CD8-positive, alpha-beta memory T cell (primary cell): ENCODE measurements at places on chromosomes 1 and 21.

DNA sequence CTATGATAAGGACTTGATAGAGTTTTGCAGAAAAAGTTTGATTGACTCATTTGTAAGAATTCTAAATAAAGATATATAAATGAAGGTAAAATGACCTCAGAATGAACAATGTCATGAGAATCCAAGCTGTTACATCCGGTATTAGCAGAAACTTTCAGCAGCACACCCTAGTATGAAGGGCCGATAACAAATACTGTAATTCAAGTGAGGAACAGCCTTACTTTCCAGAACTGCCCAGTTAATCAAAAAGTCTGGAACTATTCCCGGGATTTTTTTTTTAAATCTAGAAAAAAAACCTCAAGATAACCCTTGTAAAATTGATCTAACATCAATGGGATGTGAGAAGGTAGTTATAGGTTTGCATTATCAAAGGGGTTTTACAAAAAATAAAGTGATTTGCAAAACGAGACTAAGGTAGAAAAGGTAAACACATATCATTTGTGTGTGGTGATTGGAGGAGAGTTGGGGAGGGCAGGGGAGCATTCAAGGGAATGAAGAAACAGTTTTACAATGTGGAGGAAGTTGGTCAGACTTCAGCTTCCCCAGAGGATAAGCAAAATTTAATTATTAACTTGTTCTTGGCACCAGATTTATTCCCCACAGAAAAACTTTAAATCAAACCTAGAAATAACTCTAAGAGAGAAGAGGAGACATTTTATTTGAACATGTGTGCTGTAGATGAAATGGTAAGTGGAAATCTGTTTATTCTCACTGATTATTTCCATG is 75.9 kb upstream of the VCAM1 start:
- DNase-seq: no peak

- DNase-seq: no peak
Measured at GRCh38 chr1:202286622-202287097, 55.1 kb downstream of the UBE2T start.

GRCh38 chr1:150362721-150363425 is 1.1 kb upstream of the RPRD2 start:
- DNase-seq: no peak

DNA sequence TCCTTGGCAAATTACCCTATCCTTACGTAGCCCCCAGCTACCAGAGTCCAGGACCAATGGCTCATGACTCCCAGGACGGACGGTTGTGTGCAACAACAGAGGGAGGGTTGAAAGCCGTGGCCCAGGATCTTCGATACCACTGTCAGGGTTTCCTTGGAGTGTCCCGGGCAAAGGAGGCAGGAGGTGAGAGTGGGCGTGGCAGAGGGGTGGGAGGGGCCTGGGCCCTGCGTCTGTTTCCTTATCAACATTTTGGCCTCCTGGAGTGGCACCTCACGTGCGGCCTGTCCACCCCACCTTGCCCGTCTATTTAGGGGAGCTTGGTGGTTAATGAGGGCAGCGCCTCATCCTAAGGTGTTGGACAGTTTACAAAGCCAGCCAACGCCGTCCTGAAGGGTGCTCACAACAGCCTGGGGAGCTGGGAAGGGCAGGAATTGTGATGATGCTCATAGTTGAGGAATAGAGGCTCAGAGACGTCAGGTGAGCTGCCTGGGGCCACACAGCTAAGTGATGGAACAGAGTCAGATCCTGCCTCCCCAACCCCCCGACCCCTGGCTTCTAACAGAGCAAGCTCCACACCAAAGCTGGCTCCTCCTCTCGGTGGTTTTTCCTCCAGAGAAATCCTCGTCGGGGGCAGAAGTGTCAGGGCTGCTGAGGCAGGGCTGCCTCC is 17.4 kb upstream of the ARHGEF10L start:
- DNase-seq: no peak

- DNase-seq: no peak
Measured at GRCh38 chr21:39353295-39353694, 4.4 kb upstream of the HMGN1 start.

DNA sequence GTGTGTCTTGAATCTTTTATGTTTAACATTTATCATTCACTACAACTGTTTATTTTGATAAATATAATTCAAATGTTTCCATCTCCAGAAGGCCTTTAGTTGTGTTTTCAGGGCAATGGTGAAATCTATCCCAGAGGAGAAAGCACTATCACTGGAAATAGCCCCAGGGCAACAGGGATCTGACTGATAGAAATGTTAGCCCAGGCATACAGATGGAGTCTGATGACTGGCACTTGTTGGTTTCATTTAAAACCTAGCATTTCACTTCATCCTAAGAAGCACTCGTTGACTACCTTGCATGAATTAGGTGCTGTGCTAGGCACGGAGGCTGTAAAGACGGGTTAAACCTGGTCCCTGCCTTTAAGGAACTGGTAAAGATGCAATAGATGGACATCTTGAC is 103.1 kb downstream of the C1orf21 start:
- DNase-seq: no peak

GRCh38 chr1:244160455-244161235 is 109.6 kb downstream of the ZBTB18 start:
- no peak for DNase-seq

GRCh38 chr21:36419996-36420395 is 34.8 kb downstream of the CHAF1B start:
- no peak for DNase-seq

- no peak for DNase-seq
Measured at GRCh38 chr1:184150776-184151531, 99.4 kb downstream of the TSEN15 start.

DNA sequence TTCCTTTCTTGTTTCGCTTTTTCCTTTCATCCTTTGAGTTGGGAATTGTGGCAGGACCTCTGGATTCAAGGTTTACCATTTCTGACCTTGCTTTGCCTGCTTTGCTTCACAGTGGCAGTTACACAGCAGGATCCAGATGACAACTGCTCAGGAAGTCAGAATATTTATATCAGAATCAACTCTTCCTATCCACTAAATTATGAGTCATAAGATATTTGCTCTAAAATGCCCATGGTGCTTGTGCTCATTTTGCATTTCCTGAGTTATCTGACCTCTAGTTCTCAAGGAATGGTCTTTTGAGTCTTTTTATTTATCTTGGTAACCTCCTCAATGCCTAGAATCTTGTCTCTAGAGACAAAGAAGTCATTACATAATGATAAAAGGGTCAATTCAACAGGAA is 290.8 kb downstream of the LRRC7 start:
- no peak for DNase-seq

DNA sequence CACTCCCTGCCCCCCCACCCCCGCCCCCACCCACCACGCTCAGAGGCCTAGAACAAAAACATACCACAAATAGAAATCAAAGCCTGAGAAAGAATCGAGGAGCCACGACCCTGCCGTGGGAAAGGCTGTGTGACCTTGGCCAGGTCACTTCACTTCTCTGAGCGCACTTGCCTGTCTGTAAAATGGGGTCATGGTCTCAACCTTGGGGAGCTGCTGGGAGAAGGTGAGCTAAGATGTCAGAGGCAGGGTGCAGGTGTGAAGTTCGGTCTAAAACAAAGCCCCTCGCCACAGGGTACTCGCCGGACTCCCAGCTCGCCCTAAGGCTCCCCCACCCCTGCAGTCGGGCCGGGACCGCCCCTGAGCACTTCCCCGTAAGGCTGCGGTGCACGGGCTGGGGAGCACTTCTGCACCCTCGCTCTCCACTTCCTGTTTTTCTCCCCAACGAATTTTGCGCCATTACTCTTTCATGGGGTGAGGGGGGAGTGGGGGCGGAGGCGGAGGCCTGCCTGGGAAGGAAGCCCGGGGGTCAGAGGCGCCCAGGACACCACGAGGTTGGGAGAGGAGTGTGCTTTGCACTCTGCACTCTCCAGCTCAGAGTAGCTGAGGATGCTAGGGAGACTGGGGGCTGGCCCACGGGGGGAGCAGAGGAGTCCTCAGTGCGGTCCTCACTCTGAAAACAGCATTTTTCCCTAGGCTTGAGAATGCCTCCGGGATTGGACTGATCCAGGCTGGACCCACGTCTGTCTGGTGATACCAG is 21.9 kb upstream of the PIK3CD start:
- DNase-seq: peak; percentile 75

DNA sequence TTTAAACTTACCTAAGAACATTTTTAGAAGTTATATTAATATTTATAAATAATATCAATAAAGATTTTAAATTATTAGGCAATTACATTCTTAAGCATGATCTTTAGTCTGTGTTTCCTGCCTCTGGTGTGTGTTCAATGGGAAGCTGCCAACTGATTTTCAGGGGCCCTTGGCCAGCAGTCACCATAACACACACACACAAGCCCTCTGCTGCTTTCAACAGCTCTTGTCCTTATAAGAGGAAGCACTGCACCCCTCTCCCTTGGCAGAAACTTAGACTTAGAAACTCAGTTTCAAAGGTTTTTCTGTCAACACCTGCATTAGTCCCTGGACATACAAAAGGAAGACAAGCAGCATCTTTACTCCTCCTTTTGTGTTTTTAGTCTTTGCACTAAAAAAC is 81.4 kb downstream of the VAV3 start:
- DNase-seq: no peak

DNA sequence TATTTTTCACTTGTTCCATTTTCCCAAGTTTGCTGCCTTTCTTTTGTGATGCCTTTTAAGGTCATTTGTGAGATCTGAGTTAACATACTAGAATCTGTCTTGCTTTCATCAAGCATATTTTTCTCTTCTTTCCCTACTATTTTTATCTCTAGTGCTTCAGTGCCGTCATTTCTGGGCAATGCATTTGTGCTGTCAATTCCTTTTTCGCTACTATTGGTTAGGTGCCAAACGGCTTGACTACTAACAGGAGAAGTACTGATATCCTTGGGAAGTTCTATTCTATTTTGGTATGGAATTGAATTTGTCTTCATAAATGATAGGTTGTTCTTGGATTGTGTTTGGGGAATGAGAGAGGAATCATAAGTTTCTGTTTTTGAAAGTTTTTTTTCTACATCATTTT is 42.2 kb downstream of the LRRC53 start:
- no peak for DNase-seq

GRCh38 chr1:178513278-178513983 is 522 bp downstream of the TEX35 start:
- no peak for DNase-seq

GRCh38 chr21:46205766-46206162 is 21.5 kb upstream of the SPATC1L start:
- DNase-seq: no peak

- DNase-seq: peak; percentile 61
Measured at GRCh38 chr1:205325334-205325884, 3.9 kb upstream of the NUAK2 start.

GRCh38 chr1:162649583-162649982 is 17.3 kb downstream of the DDR2 start:
- DNase-seq: no peak

GRCh38 chr1:161139766-161140165 is 7.3 kb upstream of the DEDD start:
- peak; percentile 48 for DNase-seq

DNA sequence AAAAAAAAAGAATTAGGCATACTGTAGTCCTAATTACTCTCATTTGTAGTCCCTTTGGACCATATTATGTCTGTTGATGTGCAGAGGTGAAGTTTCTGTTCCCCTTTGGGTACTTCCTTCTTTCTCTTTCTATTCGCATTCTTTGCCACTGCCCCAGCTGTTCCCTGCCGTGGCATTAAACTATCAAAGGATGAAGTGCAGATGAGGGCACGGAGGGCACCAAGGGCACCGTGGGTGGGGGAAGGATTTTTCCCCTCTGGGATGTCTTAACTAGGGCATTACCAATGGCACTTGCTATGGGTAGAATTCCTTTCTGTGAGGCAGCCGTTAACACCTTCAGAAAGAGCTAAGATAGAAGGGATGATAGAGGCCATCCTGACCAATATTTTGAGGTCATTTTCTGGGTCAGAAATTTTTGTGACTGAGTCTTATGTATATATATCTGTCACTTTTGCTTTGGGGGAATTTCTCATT is 4.9 kb upstream of the MAPKAPK2 start:
- DNase-seq: no peak

DNA sequence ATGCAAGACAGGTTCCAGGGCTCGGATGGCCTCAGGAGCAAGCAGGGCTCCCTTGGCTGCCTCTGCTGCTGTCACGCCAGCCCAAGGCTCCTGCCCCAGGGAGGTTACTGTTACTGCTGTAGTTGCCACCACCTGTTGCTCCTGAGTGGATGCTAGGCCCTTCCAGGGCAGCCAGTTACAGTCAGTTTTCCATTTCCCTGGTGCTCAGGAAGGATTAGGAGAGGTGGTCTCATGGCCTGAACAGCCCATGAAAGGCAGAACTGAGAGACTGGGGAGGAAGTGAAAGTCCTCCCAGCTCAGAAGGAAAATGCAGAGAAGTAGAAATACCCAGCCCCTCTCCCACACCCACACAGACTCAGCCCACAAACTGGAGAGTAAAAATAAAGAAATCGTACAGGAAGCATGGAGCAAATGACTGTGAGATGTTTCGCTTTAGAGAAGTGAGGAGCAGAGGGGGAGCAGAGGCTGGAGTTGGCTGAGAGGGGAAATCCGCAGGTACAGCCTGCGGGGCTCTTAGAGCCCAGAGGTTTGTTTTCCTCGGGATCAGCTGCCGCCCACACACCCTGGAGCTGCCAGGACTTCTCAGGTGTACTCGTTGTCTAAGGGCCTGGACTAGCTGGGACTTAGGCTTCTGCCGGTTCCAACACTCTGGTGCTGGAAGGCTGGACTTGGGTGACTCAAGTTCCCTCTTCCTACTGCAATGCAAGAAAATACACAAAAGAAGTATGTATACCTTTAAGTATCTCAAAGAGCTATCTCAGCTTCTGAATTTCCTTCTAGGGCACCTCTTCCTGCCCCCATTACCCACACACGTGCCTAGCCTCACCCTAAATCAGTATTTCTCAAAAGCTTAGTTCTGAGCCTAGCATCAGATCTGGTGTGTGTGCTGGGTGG is 2.3 kb downstream of the IL6R start:
- no peak for DNase-seq

GRCh38 chr1:92411511-92411910 is 75.2 kb downstream of the GFI1 start:
- no peak for DNase-seq

DNA sequence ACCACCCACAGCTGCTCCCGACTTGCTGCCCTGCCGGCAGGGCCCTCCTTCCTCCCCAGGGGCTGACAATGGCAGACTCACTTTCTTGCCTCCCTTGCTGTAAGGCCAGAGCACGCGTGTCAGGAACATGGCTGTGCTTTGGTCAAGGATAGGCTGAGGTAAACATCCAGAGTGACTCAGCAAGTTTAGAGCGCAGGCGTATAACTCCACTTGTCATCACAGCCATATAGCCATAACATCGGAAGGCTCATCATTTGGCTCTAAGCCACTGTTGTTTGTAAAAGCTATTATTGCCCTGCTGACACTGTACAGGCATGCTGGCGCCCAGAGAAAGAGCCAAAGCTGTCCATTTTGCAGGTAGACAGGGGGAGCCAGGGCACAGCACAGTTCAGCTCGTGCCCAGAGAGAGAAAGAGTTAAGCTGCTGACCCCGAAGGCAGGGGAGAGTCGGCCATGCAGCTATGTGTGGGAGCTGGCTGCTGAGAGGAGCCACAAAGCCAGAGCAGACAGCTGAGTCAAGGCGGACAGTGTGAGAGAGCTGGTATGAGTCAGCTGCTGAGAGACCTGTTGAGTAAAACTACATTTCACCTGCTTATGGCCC is 60.6 kb downstream of the GNG4 start:
- no peak for DNase-seq

GRCh38 chr1:224205438-224205840 is 22.4 kb downstream of the DEGS1 start:
- no peak for DNase-seq

GRCh38 chr21:33619726-33620125 is 21.8 kb downstream of the CRYZL1 start:
- DNase-seq: no peak
